Umbilical cord (tissue), 2 donors: ENCODE measurements at places on chromosomes 13 and 19. TPM values are rescaled to one million over a fixed set of nuclear protein-coding genes. Genes with fewer than 3 reads are reported as not detected.

- DNase-seq, result no peak
Observed at GRCh38 chr19:19217099-19217498, 5.3 kb downstream of the NCAN start.

DNA sequence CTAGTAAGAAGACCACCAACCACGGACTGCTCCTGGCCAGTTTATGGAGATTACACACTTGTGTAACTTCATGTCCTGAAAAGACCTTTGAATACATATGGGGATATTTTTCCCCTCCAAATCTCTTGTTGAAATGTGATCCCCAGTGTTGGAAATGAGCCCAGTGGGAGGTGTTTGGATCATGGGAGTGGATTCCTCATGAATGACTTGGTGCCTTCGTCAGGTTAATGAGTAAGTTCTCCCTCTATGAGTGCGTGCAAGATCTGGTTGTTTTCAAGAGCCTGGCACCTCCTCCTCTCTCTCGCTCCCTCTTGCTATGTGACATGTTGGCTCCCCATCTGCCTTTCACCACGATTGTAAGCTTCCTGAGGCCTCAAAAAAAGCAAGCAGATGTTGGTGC lies 769.0 kb upstream of the SLITRK1 start:
- DNase-seq, result no peak

Gene ZNF77
- total RNA-seq, result 3.4 TPM

DNA sequence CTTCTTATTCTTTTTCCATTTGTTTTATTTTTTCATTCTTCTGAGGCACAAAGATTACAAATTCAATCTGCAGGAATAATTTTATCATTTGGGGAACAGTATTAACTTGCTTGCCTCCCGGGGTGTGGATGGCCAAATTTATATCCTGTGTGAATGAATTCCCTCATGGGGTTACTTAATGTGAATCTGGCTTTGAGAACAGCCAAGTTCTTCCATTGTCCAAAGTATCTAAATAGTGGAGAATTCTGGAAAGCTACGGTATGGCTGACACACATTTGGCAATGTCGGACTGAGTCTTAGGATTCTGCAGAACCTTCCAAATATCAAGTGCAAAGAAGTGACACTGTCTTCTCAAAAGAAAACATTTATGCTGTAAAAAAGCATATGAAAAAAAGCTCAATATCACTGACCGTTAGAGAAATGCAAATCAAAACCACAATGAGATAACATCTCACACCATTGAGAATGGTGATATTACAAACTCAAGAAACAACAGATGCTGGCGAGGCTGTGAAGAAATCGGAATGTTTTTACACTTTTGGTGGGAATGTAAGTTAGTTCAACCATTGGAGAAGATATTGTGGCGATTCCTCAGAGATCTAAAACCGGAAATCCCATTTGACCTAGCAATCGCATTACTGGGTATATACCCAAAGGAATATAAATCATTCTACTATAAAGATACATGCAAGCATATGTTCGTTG lies 620.2 kb downstream of the EFNB2 start:
- no peak for DNase-seq

GRCh38 chr13:25992076-25992475 lies 59.7 kb downstream of the SHISA2 start:
- DNase-seq, result no peak

GRCh38 chr19:15283141-15283883 lies 49.0 kb downstream of the BRD4 start:
- DNase-seq, result no peak

GRCh38 chr19:6138511-6138910 lies 3.0 kb downstream of the ACSBG2 start:
- no peak for DNase-seq

- no peak for DNase-seq
Observed at GRCh38 chr19:45098521-45099466, 5.8 kb downstream of the PPP1R37 start.

GRCh38 chr19:722553-723101 lies 13.9 kb downstream of the PALM start:
- DNase-seq, result peak; percentile 79
